ENCODE measurements at places on chromosomes 4 and X.

DNA sequence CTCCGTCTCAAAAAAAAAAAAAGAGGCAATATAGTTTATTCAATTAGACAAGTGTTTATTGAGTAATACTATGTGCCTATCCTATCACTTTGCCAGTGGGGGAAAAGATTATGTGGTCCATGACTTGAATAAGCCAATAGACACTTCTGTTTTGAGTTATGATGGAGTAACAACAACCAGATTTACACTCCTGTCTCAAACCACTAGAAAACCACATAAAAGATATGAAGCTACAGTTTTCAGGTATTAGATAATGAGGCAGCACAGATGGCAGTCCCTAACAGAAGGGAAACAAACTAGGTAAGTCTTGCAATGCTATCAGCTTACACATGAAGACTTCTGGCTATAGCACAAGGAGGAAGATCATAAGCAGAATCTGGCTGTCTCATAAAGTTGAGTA is 22.5 kb downstream of the NFXL1 start:
- no peak for DNase-seq

DNA sequence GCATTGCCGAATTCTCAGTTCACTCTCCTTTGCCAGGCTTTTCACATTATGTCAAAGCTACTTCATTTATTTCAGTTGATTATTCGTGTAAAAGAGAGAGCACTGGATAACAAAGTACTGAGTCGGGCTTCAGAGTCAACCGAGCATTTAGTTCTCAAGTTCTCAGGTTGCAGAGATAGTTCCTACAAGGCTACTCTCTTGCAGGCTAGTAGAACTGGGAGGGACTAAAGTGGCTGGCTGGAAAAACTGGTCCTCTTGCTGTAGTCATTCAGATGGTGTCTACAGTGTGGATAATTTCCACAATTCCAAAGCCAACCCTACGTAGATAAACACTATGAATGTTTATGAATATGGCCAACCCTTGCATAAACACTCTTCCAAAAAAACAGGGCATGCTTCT is 4.6 kb upstream of the CCNG2 start:
- DNase-seq = no peak

DNA sequence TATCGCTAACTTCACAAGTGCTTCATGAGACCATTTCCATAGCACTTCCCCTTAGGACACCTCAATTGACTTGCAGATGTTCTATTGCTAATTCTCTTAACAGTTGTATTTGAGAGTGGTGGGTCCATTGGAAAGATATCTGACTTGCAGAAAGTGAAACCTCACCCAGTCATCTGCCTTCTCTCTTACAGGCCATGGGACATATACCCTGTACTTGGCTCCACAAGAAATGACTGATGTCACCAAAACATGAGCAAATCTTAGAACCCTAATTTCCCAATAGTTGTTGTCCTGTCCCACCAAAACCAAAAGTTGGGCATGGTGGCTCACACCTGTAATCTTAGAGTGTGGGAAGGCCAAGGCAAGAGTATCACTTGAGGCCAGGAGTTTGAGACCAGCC is 101.9 kb upstream of the MAML3 start:
- DNase-seq = no peak

- no peak for DNase-seq
Measured at GRCh38 chr4:180253419-180253818, 1989.8 kb upstream of the TENM3 start.

DNA sequence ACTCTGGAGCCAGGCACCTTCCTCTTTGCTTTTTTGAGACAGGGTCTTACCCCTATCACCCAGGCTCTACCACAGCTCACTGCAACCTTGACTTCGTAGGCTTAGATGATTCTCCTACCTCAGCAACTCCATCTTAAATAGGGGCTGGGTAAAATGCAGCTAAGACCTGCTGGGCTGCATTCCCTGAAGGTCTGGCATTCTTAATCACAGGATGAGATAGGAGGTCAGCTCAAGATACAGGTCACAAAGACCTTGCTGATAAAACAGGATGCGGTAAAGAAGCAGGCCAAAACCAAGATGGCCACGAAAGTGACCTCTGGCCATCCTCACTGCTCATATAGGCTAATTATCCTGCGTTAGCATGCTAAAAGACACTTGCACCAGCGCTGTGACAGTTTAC is 770.8 kb upstream of the PRKX start:
- DNase-seq = no peak

- DNase-seq = no peak
Measured at GRCh38 chrX:14409341-14409740, 120.0 kb upstream of the GLRA2 start.

DNA sequence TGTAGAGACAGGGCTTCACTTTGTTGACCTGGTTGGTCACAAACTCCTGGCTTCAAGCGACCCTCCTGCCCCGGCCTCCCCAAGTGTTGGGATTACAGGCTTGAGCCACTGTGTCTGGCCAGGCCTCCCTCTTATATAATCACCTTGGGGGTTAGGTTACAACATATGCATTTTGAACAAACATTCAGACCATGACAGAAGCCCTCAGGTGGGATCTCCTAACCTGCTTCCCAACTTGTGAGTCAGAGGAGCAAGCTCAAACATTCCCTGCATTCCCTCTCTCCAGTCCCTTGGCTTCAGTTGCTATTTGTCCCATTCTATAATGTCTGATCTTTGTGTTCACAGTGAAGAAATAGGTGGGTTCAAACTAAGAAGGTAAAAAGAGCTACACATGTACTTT is 76.5 kb upstream of the NRK start:
- DNase-seq = no peak

- no peak for DNase-seq
Measured at GRCh38 chr4:85019411-85019810, 52.9 kb upstream of the WDFY3 start.

GRCh38 chr4:108203377-108203776 is 34.6 kb upstream of the LEF1 start:
- DNase-seq = no peak

- no peak for DNase-seq
Measured at GRCh38 chrX:97529536-97530200, 646.0 kb downstream of the RPA4 start.
